Omental fat pad (tissue), 4 donors: ENCODE measurements at places on chromosomes 7 and 10.

GRCh38 chr7:32579776-32580175, 84.5 kb downstream of the AVL9 start:
- DNase-seq, result no peak

- DNase-seq, result no peak
These were observed 247.0 kb upstream of the HABP2 start for GRCh38 chr10:113305871-113306270.

DNA sequence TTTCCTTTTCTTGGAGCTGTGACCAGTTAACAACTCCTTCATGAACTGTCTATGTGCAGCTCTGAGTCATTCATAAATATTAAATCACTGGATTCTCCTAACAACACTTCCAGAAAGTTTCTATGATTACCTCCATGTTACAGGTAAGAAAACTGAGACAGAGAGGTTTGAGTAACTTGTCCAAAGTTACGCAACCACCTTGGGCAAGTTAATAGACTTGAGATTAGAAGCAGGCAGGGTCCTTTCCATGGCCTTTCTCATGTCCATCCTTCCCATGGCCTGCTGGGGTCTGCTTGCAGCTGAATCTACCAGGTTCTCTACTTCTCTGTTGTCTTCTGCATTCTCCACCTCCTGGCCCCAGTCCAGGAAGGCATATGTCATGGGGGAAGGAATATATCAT, 648.8 kb upstream of the MKI67 start:
- no peak for DNase-seq

DNA sequence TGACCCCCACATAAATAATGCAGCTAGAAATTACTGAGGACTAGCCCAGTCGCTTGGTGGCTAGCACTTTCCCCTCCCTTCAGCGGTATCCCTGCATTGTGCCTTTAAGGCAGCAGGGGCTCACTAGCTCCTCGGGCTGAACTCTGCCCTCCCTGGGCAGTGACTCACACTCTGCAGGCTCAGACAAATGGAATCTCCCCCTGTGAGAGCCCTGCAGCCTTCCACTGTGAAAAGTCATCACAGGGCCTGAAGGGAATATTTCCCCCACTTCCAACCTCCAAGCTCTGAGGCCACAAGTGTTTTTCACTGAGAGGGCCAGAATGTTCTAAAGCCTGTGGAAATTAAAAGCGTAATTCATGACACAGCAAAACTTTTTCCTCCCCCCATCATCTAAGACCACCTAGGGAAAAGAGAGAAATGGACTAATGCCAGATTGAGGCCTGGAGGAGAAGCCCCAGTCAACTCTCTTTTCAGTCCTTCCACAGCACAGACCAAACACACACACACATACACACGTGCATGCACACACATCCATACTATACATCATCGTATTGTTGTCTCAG, 93.6 kb upstream of the COL1A2 start:
- peak; percentile 48 for DNase-seq

GRCh38 chr10:31457858-31458257, 138.8 kb downstream of the ZEB1 start:
- no peak for DNase-seq

- DNase-seq, result no peak
These were observed 102.8 kb upstream of the ZNF438 start for GRCh38 chr10:31134311-31134952.

DNA sequence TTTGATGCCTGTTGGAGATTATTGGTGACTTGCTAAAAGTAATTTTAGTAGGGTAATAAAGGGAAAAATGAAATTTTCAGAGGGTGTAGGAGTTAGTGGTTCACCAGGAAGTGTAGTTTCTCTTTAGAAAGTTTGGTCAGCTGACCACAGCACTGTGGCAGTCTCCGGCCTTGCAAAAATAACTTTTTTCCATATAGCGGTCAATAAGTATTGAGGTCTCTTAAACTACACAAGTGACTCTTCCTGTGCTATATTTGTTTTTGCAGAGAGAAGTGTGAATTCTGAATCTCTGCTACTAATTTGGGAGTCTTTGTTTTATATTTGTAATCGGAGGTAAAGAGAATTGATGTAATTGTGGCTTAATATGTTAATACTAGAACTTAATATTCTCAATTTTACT, 24.3 kb downstream of the PTPN12 start:
- DNase-seq, result no peak

- DNase-seq, result no peak
These were observed 1.5 kb upstream of the ZNF775 start for GRCh38 chr7:150377635-150378034.

DNA sequence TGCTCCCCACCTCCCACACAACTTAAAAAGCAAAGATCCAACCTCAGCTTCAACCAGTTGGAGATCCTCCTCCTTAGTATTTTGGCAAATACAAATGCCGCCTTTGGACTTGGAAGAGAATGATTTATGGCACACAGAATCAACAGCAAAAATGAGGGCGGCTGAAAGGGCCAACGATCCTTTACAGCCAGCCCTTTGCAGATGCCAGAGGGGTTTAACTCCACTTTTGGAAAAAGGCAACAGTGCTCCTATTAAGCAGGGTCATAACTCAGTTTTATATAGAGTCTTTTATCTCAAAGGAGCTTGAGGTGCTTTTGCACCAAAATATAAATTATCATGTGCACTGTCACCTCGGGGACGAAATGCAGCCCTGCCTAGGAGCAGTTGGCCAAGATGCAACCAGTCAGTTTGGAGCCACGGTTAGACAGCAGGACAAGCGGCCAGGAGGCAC, 56.7 kb upstream of the JCAD start:
- DNase-seq, result no peak

DNA sequence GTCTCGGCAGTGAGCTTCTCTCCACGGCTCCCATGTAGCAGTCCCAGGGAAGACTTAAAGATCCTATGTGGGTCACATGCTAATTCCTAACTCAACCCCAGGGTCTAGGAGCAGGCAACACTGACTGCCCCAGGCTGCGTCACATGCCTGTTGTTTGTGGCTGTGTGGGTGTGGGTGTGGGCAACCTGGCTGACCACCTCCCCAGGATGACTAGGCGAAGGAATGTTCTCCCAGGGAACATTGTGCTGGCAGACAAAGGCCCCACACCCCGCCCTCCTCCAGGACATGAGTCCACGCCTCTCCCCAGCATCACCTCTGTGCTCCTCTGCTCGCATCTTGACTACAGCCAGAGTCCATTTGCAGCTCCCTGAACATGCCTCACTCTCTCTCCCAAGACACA, 30.3 kb downstream of the SLC29A3 start:
- no peak for DNase-seq

DNA sequence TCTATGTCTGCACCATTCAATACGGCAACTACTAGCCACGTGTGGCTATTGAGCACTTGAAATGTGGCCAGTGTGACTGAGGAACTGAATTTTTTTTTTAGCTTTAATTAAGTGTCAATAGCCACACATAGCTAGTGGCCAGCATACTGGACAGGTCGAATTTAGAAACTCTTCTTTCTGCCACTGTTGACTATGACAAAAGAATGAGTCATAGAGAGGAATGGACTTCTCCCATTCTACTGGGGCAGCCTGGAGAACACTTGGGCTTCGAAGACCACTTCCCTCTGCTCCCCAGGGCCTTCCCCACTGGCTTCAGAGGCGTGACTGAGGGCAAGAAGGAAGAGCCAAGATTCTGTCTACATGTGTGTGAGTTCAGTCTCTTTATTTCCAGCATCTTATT, 137.5 kb downstream of the SNX10 start:
- DNase-seq, result no peak

GRCh38 chr10:89030791-89031190, 40.2 kb downstream of the FAS start:
- no peak for DNase-seq

- DNase-seq, result no peak
These were observed 30.6 kb downstream of the COL28A1 start for GRCh38 chr7:7504910-7505704.

DNA sequence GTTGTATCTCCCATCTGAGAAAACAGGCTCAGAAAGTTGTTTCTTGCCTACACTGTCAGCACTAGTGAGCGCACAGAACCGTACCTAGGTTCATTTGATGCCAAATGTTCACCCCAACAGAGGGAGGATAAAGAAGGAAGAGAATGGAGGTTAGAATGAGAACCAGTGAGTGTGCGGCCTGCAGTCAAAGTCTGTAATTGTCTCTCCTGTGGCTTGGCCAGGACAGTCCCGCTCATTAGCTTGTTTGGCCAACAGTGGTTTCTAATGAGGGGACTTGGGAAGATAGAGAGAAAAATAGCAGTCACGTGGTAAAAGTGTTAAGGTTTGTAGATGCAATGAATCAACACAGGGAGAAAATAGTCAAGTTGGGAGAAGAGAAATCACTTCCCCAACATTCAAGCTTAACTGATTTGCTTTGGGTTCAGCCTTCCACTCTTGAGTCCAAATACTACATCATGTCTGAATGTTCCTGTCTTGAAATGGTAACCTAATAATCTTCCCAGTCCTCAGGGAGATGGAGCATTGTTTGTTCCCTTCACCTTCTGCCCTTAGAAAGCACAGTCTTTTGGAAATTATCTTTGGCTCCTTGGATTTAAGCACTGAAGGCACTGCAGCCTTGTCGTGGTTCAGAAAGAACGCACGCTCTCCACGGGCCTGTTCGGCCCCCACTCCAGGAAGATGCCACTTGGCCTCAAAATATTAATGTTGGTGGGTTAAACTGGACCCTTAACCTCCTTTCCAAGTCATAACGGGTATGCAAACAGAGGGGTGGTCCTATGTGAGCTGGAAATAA, 360.4 kb upstream of the ZNF32 start:
- no peak for DNase-seq

DNA sequence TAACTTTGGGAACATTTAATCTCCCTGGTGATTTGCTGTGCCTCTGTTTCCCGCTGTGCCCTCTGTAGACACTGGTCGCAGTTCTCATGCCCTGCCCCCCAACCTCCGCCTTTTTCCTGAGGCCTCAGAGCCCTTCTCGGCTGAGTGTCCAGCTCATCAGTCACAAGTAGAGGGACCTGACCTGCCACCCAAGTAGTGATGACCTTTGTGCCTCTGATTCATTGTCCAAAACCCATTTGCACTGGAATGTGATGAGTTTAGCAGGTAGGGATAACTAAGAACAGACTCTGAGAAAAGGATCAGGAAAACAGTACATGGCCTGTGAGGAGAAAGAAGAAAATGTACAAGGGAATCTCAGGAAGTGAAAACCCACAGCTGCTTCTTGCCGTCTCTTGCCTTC, 58.8 kb downstream of the LANCL2 start:
- no peak for DNase-seq

GRCh38 chr10:26555719-26556368, 117.7 kb downstream of the APBB1IP start:
- DNase-seq, result peak; percentile 57

- DNase-seq, result peak; percentile 24
These were observed 66.7 kb downstream of the ST7 start for GRCh38 chr7:117019786-117020590.

DNA sequence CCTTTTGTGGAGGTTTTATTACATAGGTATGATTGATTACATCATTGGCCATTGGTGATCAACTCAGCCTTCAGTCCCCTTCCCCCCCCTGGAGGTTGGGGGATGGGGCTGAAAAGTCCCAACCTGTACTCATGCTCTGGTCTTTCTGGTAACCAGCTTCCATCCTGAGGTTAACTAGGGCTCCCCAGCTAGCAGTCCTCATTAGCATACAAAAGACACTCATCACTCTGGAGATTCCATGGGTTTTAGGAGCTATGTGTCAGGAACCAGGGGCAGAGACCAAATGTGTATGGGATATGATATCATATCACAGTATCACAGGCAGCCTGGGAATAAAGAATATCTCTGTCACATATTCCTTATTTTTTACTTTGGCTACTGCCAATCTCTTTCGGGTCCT, 13.6 kb downstream of the CCSER2 start:
- no peak for DNase-seq

GRCh38 chr10:62543571-62544355, 169.6 kb downstream of the ZNF365 start:
- no peak for DNase-seq

DNA sequence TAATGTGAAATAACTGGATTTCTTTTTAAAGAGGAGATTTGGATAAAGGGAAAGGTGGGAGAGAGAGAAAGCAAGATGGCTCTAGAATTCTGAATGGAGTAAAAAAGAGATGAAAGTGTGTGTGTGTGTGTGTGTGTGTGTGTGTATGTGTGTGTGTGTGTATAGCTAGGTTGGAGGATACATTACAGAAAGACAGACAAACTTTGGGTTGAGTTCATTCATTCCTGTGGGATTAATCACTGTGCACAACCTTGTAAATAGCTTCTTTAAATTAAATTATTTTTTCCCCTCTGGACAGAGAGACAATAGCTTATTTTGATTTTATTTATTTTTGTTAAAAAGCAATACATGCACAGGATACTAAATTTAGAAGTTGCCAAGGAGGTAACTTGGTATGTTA, 7.5 kb downstream of the ASB4 start:
- no peak for DNase-seq

GRCh38 chr10:79017882-79018520, 50.8 kb upstream of the ZMIZ1 start:
- DNase-seq, result no peak

DNA sequence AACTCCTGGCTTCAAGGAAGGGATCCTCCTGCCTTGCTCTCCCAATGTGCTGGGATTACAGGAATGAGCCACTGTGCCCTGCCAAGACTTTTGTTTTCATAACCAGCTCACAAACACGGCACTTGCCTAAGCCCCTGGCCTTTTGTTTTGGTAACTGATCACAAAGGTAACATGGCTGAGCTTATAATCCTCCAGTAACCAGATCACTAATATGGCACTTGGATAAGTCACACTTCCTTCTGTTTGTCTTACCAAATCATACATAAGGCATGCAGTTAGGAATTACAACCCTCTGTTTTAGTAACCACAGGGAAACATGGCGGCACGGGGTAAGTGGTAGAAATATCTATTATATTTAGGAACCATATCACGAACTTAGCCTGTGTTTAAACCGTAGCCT, 577.1 kb downstream of the CALN1 start:
- DNase-seq, result no peak

DNA sequence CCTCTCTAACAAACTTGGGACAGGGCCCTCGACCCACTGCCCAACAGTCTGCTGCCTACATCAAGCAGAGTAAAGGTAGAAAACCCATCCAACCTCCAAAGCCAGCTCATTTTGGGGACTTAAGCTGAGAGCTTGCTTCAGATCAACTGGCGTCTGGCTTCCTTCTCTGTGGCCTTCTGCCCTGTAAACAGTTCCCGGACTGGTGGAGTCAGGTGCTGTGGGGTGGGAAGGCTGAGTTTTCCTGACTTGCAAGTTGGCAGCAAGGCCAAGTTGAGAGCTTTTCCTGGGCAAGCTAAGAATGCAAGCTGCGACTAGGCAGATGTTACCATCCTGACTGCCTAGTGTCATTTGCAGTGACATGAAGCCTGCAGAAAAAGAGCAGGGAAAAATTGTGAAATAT, 3.7 kb downstream of the GALNT17 start:
- DNase-seq, result no peak

GRCh38 chr7:40749877-40750276, 615.1 kb downstream of the SUGCT start:
- no peak for DNase-seq

DNA sequence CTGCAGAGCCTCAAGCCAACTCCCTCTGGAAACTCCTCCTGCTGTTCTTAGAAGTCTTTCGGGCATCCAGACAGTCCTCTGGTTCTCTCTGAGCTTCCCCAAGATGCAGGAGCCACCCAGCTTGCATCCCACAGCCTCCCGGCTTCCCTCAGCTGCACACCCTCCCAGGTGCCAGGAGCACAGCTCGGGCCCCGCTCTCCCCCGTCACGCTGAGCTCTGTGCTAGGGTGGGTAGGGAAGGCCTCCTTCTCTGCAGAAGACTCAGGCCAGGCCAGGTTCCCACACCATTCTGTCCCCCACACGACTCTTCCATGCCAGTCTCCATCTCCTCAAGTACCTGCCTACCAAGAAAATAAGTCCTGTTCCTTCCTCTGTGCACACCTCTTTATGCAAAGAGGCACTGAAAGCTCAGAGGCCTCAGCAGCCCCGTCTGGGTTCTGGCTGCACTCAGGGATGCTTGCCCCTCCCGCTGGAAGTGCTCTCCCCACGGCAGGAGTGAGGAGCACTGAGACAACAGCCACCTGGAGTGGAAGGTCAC, 537.1 kb downstream of the PTPRN2 start:
- DNase-seq, result no peak
